Stimulated activated CD8-positive, alpha-beta memory T cell treated with anti-CD3 and anti-CD28 coated beads, Interleukin-7, amount 100 ng/mL, for 1 hour (primary cell): ENCODE measurements at places on chromosomes 3 and 15.

DNA sequence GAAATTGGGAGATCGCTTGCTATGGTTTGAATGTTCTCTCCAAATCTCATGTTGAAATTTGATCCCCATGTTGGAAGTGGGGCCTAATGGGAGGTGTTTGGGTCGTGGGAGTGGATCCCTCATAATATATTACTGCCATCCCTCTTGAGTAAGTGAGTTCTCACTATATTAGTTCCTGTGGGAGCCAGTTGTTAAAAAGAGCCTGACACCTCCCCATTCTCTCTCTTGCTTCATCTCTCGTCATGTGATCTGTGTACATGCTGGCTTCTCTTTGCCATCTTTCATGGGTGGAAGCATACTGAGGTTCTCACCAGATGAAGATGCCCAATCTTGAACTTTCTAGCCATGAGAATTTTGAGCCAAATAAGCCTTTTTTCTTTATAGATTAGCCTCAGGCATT lies 43.0 kb upstream of the IL20RB start:
- no peak for DNase-seq

GRCh38 chr15:68572309-68572708 lies 6.5 kb upstream of the CORO2B start:
- no peak for DNase-seq

GRCh38 chr3:69650066-69650419 lies 89.2 kb upstream of the MITF start:
- no peak for DNase-seq

- DNase-seq = no peak
Observed at GRCh38 chr3:14452740-14453710, 50.6 kb downstream of the SLC6A6 start.

DNA sequence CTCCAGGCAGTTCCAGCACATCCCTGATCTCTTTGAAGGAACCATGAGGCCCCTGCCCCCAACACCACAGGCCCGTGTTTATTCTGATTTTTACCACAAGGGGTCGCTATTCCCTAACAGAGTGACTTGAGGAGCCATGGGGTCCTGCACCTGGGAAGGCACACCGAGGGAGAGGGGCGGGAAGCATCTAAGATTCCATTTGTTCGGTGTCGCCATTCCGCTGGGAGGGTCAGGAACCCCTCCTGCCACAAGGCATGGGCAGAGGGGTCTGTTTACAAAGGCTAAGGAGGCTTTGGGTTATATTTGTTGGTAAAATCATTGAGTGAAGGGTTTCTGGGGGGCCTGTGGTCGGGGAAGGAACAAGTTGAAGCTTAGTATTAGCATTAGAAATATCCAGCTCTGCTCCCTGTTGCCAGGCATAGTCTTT lies 77.1 kb downstream of the WDR76 start:
- DNase-seq = peak; percentile 11

DNA sequence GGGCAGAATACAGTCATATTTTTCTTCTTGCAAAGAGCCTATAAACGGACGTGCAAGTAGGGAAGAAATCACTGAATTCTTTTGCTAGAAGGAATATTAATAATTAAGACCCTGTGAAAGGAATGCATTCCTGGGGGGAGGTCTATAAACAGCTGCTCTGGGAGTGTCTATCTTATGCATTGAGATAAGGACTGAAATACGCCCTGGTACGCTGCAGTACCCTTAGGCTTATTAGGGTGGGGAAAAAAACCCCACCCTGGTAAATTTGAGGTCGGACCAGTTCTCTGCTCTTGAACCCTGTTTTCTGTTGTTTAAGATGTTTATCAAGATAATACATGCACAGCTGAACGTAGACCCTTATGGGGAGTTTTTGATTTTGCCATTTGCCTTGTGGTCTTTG lies 100.0 kb upstream of the KBTBD8 start:
- no peak for DNase-seq

DNA sequence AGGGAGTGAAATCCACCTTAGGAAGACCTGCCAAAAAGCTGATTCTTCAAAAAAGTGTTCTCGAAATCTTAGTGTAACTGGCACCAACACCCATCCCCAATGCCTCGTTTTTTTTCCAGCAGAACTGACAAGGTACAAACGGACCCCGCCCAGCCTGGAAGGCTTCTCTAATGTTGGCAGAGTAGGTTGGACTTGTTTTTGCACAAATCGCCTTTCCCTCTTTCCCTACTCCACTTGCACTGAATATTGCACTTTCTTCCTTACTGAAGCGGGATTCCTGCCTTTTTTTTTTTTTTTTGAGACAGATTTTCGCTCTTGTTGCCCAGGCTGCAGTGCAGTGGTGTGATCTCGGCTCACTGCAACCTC lies 544 bp upstream of the TIMMDC1 start:
- no peak for DNase-seq

GRCh38 chr3:52834871-52835501 lies at the start of gene MUSTN1:
MUSTN1 (minus strand) TSS chr3:52835019; CDS start chr3:52834948, 71 bp downstream.
- DNase-seq = no peak

DNA sequence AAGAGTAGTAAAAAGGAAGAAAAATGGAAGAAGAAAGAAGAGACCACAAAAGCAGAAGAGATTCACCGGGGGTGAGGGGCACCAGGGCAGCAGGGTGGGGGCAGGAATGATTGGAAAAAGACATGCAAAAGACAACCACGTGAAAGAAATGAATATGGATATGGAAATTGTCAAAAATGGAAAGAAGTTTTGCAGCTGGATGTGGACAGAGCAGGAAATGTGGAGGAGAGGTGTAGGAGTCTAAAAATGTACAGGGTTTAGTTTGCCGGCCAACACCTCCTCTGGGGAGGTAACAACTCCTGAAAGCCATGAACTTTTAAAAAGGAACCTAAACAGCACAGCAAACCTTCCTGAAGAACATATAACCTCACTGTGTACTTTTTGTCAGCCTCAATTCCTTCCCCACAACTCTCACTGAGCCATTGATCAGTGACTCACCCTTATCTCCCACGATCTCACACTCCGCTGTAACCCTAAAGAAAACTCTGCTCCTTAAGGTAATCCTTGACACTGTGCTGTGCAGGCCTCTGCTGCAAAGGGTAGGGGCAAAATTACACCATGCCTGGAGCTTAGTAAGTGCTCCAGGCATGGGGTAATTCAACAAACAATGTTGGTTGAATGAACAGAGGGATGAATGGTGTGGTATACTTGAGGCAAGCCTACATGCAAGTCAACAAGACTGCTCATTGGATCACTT lies 100.2 kb upstream of the BOC start:
- no peak for DNase-seq

- DNase-seq = no peak
Observed at GRCh38 chr15:101447168-101447533, 42.4 kb downstream of the PCSK6 start.

GRCh38 chr3:124599147-124599765 lies 131.0 kb upstream of the UMPS start:
- no peak for DNase-seq

DNA sequence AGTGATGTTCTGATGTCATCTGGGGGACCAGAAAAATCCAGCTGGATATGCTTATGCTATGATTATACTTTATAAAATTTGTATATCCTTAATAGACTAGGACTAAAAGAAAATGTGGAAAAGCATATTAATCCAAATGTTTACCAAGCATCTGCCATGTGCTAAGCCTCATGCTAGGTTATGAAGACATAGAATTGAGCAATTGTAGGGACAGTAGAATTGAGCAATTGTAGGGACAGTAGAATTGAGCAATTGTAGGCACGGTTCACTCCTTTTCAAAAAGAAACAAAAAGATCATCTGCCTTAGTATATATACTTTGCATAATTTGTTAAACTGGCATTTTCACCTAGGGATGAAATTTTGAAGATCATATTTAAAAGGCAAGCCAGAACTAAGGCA lies 18.3 kb downstream of the ABHD5 start:
- no peak for DNase-seq

GRCh38 chr15:99209326-99209725 lies 40.1 kb downstream of the TTC23 start:
- no peak for DNase-seq

DNA sequence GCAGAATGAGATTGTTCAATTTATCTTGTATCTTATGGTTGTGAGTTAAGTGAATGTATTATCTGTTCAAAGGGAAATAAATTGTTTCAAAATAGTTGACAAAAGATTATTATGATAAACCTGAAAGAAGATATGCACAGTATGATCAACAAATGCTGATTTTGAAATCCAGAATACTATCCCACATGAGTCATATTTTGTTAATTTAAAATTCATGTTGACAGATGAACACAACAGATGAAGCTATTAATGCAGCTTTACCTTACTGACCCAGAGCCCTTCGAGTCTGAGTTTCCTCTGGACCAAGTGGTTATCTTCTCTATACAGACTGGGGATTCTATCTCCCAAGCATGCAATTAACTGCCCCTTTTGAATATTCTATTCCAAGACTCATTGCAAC lies 482.8 kb downstream of the FGF12 start:
- DNase-seq = no peak
